ENCODE measurements at places on chromosomes 11 and 22. TPM values are rescaled to one million over a fixed set of nuclear protein-coding genes. Genes with fewer than 3 reads are reported as not detected.

MED19 gene
- 29.7 TPM for total RNA-seq

TRPC6 gene
- not detected for total RNA-seq

TMPRSS4 gene
- not detected for total RNA-seq

SLC25A18 gene
- 0.41 TPM for total RNA-seq

- DNase-seq, result no peak
Observed at GRCh38 chr11:88656283-88656682, 318.7 kb upstream of the CTSC start.

GRCh38 chr11:79616392-79616851, 175.6 kb upstream of the TENM4 start:
- no peak for DNase-seq

GRCh38 chr22:41995211-41995610, 3.4 kb upstream of the WBP2NL start:
- no peak for DNase-seq

DNA sequence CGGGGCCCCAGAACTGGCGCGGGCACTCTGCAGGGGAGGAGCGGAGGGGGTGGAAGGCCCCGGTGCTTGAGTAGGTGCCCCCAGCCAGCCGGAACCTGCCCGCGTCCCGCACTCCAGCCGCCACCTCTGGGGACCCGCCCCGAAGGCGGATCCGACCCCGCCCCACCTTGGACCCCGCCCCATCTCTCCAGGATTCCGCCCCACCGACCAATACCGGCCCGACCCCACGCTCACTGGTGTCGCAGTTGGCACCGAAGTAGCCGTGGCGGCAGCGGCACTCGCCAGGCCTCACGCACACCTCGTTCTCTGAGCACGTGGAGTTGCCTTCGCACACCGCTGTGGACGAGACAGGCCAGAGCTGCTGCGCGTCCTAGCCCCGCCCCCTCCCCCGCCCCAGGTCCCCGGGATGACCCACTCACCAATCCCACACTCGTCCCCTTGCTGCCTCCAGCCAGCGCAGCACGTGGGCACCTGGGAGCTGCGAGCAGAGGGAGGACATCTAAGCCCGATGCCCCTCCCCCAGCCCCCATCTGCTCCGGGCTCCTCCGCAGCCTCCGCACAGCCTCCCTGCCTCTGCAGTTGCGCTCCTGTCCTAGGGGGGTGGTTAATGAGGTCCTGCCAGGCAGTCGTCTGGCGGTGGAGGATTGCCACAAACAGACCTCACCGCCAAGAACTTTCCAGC, 6.0 kb downstream of the SCARF2 start:
- no peak for DNase-seq

GRCh38 chr11:1202776-1203504, 19.9 kb upstream of the MUC5B start:
- DNase-seq, result no peak

DNA sequence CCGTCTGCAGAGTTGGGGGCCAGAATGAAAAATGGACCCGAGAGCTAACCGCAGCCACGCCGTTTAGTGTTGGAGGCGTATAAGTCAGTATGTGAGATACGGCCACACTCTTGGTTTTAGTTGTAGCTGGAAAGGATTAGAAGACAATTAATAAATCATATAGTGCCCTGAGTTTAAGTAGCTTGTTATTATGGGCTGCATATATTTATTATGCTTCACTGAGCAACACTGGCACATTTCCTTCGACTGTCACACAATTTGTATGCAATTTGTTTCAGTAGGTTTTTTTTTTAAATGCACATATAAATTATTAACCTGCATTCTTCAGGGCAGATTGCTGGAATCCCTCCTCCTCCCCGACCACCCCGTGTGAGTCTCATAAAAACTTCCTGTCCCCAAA, 56.9 kb downstream of the PKNOX2 start:
- DNase-seq, result no peak

DNA sequence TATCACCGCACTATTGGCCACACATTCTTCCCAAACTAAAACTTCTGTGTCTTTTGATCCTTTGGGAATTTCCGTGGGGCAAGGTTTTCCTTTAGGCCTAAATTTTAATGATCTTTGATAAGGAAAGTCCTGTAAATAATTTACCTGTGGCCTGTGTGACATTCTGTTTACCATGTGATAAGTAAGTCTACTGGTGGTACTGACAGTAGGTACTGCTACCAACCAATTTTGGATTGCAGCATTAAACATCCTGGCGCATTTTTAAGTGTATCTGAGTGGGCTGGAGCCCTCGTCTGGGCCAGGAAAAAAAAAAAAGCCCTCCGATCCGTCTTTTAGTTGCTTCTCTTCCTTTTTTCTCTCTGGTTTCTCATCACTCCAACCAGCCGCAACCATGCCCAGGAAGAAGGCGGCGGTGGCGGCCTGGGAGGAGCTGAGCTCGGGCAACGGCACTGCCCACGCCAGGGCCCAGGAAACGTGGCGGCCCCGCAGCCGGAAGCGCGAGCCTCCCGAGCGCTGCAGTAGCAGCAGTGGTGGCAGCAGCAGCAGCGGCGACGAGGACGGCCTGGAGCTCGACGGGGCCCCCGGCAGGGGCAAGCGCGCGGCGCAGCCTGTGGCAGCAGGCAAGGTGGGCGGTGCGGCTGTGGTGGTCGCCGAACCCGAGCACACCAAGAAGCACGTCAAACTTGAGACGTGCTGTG, 33.6 kb downstream of the ASRGL1 start:
- no peak for DNase-seq

DNA sequence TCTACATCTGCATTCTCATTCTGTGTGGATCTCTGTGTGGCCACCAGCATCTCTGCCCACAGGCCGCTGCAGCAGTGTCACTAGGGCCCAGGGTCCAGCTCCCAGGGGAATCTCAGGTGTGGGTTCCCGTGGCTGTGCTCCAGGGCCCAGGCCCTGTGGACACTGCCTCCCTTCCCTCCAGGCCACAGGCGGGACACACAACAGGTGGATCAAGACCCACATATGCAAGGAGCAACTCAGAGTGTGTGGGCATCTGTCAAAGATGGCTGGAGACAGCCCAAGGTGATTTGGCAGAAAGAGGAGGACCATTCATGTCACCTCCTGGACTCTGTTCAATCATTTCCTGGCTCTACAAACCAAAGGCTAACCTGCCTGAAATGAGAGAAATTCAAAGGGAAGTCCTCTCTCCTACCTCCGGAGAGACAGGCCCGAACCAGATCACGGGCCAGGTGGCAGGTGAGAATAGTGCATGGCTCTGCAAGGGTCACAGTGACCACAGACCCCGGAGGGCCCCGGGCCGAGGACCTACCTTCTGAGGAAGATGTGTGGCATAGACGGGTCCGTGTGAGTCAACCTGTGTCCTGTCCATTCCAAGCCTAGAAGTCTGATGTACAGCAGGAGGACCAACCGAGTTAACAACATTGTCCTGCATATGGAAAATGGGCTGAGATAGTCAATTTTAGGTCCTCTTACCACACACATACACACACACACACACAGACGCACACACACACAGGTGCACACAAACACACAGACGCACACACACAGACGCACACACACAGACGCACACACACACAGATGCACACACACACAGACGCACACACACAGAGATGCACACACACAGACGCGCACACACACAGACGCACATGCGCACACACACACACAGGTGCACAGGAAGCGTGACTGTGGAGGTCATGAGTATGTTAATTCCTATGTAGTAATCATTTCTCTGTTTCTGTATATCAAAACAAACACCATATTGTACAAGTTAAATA, 1068.5 kb downstream of the BRD1 start:
- no peak for DNase-seq

DNA sequence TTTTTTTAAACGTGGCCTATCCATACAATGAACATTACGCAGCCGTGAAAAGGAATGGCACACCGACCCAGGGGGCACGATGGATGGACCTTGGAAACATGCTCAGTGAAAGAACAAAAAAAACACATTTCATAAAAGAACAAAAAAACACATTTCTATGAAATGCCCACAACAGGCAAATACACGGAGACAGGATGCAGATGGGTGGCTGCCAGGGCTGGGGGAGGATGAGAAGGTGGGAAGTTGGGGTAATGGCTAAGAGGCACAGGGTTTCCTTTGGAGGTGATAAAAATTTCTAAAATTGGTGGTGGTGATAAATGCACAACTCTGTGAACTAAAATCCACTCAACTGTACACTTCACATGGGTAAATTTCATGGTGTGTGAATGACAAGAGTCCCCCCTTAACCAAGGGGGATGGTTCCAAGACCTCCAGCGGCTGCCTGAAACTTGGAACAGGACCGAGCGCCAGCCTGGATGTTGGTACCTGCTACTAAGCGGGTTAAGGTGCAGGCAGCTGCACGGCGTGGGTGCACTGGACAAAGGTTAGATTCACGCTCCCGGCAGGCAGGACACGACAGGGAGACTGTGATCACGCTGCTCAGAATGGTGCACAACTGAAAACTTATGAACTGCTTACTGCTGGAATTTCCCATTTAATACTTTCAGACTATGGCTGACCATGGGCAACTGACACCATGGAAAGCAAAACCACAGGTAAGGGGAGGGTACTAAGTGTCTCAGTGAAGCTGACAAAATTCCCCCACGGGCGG, 16.5 kb downstream of the BRD1 start:
- no peak for DNase-seq

DNA sequence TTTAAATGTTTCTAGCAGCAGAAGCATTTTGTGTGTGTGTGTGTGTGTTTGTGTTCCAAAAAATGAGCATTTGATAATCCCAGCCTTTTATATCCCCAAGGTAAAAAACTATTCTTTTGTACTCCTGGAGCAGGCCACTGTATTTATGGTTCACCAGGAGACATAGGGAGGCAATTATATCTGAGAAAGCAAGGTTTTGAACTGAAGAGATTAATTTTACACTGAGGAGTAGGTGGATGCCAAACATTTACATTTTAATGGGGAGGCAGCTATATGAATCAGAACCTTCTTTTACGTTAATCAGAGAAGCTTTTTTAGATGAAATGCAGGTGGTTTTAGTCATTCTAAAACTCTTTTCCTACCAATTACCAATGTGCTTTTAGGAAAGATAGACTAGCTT, 1374.0 kb upstream of the TENM4 start:
- no peak for DNase-seq

All from H4 (cell line).